ENCODE measurements at places on chromosomes 13 and 19.

GRCh38 chr19:53823380-53824120, 564 bp downstream of the NLRP12 start:
- DNase-seq = no peak

GRCh38 chr19:38304352-38304865, 358 bp downstream of the C19orf33 start:
- no peak for DNase-seq

GRCh38 chr13:26299168-26299750, 45.3 kb downstream of the CDK8 start:
- DNase-seq = no peak

- peak; percentile 48 for DNase-seq
Observed at GRCh38 chr13:46552889-46553520, at the start of gene LRCH1. LRCH1 (plus strand) TSS chr13:46553170; CDS start chr13:46553397, 227 bp downstream.

Measured in NCI-H1417 treated with DMSO at 0.1 percent for 48 hours (cell line).